ENCODE measurements at places on chromosomes 5 and 9.

DNA sequence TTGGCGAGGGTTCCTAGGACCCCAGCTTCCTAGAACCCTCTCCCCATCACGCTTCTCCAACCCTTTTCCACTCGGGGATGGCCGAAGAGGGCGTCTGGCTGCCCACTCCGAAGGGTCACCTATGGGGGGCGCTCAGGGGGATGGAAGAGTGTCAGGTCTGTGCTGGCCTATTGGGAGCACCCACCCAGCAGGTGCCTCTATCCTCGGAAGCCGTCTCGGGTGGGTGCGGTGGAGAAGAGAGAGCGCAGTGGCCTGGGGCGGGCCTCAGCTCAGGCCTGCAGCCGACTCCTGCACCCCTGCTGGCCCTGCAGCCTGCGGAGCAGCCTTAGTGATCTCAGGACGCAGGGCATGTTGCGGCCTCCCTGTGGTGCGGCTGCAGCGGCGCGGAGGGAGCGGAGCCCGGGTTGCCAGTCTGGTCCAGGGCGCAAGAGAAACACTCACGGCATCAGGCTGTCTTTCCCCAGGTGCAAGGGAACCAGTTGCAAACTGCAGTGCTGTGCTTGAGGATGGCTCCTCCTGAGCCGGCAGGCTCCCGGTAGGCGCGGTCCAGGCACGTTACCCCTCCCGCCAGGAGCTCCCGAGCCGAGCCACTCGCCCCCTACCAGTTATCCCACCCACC is 1.5 kb upstream of the IRX2 start:
- DNase-seq, result no peak

DNA sequence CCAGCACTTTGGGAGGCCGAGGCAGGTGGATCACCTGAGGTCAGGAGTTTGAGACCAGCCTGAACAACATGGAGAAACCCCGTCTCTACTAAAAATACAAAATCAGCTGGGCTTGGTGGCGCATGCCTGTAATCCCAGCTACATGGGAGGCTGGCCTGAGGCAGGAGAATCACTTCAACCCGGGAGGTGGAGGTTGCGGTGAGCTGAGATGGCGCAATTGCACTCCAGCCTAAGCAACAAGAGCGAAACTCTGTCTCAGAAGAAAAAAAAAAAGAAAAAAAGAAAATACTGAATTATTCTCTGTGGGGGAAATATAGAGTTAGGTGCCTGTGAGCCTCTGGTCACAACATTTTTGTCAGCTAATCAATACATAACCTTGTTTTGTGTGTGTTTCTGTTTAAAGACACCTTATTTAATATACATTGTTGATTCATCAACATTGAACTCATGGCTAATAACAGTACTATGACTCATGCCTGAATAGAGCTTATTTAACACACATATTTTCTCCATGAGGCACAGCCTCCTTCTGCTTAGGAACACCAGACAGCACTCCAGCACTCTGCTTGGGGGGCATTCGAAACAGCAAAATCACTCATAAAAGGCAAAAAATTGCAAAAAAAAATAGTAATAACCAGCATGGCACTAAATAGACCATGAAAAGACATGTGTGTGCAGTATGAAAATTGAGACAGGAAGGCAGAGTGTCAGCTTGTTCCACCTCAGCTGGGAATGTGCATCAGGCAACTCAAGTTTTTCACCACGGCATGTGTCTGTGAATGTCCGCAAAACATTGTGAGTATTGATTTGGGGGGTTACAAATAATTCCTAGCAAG is at the start of gene IL31RA:
IL31RA (plus strand) TSS at position 519 of the 836 bp plus-strand sequence; CDS start at position 733, 214 bp downstream.
- no peak for DNase-seq

DNA sequence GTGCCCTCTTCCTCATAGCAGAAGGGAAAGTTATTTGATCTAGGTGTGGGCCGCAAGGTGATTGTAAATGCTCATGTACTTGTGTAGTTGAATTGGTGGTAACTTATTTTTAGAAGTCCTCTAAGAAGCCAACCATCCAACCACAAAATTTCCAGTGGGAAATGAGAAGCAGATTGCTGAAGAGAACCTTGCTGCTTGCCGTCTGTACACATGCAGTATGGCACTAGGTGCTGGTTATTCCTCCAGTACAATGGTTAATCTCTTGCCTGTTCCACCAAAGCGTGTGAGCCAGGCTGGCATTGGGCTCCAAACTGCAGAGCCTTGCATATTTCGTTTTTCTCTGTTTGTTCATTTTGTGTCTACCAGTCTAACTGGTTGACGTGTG is 28.0 kb downstream of the PIP5K1B start:
- DNase-seq, result no peak

DNA sequence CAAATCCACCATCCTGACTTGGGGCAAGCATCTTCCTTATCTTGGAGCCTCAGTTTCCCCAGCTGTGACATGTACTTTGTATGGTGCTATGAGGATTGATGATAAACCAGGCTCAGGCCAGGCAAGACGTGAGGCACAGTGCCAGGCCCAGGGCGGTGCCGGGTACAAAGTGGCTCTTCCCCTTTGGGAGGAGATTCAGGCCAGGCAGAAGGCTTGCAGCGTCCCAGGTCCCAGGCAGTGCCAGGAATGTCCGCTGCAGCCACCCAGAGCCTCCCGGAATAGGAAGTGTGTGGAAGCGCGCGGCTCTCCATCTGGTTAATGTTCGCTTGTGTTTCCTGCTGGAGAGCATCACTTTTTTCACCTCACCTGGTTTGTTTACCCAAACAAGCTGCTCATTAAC is 12.6 kb upstream of the DENND1A start:
- DNase-seq, result no peak

- DNase-seq, result no peak
These were observed 10.4 kb upstream of the WNK2 start for GRCh38 chr9:93173365-93174051.

- DNase-seq, result no peak
These were observed 49.6 kb downstream of the NSUN2 start for GRCh38 chr5:6583049-6583880.

DNA sequence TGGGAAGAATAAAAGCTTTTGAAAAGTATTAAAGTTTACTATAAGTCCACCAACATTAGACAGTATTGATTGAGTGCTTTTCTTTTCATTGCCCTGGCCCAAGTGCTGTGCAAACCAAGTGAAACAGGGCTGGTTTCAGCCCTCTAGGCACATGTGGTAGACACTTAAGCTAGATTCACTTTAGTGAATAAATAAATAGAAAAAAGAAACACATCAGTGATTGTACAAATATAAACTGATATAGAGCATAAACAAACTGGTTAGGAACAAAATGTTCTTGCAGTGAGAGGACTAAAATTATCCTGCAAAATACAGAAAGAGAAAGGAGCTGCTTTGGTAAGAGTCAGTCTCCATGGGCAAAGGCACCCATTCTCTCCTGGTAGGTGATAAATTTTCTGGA is 29.7 kb downstream of the ACTBL2 start:
- no peak for DNase-seq

GRCh38 chr5:66329078-66329477 is 185.0 kb downstream of the SREK1 start:
- no peak for DNase-seq

- DNase-seq, result no peak
These were observed 71.5 kb downstream of the WNK2 start for GRCh38 chr9:93255494-93255867.

GRCh38 chr9:15136646-15137045 is 170.4 kb downstream of the TTC39B start:
- no peak for DNase-seq

- DNase-seq, result no peak
These were observed 12.6 kb upstream of the EXOC3 start for GRCh38 chr5:430214-430925.

- no peak for DNase-seq
These were observed 34.0 kb downstream of the CDK5RAP2 start for GRCh38 chr9:120545701-120546550.

DNA sequence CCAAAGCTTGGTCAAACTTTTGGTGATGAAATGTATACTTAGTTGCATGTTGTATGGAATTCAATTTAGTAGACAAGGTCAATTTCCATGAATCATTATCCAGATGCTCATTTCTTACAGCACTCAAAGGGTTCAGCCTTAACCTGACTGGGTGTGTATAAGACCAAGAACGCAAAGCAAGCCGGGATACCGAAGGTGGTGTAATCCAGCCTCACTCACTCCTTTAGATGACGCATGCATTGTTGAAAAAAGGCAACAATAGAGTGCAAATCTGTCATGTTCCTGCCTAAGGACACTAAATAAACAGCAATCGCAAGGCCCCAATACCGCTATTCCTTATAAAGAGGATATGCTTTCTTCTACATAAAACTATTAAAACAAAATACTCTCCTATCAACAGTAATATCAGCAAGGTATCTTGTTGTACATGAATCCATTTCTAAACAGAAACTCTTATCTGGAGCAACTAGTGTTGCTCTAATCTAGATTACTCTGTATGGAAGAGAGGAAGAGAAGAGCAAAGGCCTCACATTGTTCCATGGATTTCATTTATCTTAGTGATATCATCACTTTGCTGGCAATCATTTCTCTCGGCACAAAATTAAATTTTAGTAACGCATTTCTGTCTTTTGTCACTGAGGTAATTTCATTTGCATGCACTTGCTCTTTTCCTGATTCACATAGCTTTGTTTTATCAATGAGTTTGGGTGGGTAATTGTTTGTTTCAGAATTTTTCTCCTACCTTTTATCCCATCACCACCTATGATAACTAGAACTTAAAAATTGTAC is 96.2 kb downstream of the PLK2 start:
- no peak for DNase-seq

- DNase-seq, result no peak
These were observed 15.6 kb downstream of the NIM1K start for GRCh38 chr5:43207601-43208000.

DNA sequence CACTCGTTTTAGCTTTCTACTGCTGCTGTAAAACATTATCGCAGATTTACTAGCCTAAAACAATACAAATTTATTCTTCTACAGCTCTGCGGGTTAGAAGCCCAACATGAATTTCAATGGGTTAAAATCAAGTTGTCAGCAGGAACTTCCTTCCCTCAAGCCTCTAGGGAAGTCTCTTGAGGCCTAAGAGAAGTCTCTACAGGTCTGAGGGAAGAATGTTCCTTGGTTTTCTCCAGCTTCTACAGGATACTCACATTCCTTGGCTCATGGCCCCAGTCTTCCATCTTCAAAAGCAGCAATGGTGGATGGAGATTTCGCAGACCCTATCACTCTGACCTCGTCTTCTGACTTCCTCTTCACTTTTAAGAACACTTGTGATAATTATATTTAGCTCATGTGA is 21.6 kb upstream of the SSBP2 start:
- DNase-seq, result no peak

- no peak for DNase-seq
These were observed 10.9 kb downstream of the ZCCHC10 start for GRCh38 chr5:133015466-133015865.

DNA sequence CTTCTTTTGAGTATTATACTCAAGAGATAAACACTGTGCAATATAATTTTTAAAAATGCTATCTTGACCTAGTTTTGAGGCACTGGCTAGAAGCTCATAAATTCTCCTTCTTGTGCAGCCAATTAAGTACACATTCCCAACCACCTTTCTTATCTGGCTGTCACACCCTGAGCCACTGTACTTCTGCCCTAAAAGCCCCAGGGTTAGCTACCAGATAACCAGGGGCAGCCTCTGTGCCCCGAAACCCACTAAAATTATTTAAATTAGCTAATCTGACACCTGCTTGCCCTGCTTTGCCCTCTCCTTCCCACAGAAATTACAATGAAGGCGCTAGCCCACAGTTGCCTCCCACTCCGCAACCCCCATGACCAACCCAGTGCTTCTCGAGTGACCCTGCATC is 597.3 kb upstream of the TYRP1 start:
- no peak for DNase-seq

DNA sequence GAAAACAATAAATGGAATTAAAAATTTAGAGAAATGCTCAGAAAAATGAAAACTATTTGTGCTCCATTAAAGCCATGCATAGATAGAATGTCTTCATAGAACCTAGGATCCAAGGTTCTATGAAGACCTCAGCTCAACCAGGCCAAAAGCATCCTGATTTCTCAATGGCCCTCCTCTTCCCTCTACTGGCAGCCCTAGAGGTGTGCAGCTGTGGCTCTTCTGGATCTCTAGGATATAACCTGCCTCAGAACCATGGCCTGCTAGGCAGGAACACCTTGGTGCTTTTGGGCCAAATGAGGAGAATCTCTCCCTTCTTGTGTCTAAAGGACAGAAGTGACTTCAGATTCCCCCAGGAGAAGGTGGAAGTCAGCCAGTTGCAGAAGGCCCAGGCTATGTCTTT is 15.1 kb downstream of the IFNA1 start:
- DNase-seq, result peak; percentile 31
